Right kidney (tissue), 9 donors: ENCODE measurements at places on chromosomes 3 and 15.

- no peak for DNase-seq
These were observed 50.9 kb downstream of the CORO2B start for GRCh38 chr15:68629519-68630210.

GRCh38 chr3:46895204-46895660 is 17.7 kb downstream of the PTH1R start:
- peak; percentile 66 for DNase-seq

DNA sequence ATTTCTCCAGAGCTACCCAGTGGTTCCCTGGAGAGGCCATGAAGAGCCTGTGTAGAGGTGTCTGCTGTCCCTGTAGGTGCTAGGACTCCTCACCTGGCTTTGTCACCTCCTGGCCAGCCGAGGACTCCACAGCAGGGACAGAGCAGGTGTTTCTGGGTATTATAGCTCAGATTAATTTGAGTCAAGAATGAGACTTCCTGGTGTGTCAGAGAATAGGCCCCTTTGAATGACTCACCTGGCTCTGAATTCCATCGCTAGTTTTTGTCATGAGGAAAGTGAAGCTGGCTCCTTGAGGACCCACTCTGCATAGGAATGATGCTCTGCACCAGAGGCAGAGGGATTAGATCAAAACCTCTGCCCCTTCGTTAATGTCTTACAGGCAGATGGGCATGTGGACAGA is 167.5 kb upstream of the TOPAZ1 start:
- DNase-seq = no peak

- peak; percentile 75 for DNase-seq
These were observed 45.3 kb downstream of the ADAMTS9 start for GRCh38 chr3:64642327-64643151.

DNA sequence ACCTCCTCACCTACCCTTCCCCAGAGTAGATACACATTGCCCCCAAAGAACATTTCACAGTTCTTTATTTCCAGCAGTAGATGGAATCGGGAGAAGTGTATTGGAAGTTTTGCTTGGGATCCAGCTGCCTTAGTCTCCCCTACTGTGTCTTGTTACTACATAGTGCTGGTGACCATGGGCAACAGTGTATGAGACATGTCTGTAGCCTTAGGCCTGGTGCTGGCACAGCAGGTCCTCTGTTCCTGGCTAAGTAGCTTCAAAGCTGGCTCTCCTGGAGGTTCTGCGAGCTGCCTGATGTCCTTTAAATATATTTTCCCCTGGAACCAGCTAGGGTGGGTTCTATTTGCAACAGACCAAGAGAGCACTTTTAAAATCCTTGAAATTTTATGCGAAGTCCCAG is 174.7 kb downstream of the THSD4 start:
- no peak for DNase-seq

DNA sequence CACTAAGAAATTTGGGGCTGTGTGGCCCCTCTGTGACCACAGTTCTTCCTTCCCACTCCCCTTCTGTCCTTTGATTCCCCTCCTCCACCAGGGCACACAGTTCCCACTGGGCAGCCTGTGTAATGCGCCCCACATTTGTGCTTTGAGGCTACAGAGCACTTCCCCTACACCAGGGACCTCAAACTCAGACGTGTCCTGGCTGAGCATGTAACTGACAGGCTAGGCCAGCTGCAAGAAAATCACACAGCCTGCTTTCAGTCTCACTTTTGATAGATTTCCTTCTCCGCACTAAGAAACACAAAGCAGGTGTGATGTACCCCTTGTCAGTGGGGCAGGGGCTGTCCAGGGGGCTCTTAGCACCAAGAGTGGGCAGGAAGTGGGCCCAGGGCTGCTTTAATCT is 29.6 kb downstream of the PRKCD start:
- DNase-seq = no peak
